ENCODE measurements at places on chromosomes 16 and 17.

DNA sequence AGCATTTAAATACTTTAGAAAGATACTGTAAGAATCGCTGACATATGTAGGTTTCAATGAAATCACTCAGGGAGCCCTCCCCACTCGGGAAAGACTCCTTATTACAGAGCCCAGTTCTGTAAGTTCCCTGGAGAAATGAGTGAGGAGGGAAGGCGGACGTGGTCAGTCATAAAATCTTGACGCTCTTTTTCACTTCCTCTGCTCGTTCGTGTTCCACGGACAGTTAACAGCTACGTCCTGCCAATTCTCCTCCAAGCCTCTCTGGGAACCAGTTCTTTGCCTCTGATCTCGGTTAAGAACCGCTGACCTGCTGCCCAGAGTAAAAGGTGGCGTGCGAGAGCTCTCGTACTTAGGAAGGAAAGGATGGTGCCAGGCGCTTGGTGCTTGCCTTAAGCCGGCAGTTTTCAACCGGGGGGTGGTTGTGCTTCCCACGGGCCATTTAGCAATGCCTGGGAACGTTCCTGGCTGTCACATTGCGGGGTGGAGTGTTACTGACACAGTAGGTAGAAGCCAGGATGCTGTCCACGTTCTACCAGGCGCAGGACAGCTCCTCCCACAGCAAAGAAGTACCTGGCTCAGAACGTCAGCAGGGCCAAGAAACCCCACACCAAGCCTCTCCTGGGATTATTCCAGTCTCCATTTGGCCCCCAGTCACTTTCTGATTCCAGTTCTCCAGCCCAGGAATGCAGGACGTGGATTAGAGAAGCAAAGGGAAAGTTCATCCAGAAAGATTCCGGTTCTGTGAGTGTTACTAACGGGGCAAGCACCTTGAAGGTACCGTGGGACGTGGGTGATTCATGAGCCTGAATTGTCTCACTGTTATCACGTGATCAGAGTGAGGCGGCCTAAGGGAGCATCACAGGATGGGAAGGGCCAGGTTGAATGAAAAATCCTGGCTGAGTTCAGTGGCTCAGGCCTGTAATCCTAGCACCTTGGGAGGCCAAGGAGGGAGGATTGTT lies 87.7 kb downstream of the MRM3 start:
- no peaks in the 10 kb centered on the region for H3K27me3 ChIP-seq
- no peak for DNase-seq
- H3K27ac ChIP-seq: no peak overlapping the region

DNA sequence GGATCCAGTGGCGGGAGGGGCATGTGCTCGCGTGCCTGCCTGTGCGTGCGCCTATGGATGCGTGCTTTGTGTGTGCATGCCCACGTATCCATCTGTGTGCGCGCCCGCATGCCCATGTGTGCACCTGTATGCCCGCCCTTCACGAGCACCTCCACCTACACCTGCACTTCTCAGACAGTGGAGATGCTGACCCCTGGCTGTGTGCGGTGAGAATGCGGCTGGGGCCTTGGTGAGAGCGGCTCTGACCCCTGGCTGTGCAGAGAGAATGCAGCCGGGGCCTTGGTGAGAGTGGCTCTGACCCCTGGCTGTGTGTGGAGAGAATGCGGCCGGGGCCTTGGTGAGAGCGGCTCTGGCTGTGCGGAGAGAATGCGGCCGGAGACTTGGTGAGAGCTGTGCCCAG lies 33.9 kb downstream of the AXIN1 start:
- H3K27ac ChIP-seq: no peak overlapping the region
- no peak overlapping the region for H3K4me3 ChIP-seq
- H3K27me3 ChIP-seq: no peaks in the 10 kb centered on the region
- no peak for DNase-seq

- no peaks in the 10 kb centered on the region for H3K4me1 ChIP-seq
- DNase-seq: no peak
- no peak overlapping the region for H3K4me3 ChIP-seq
- H3K27me3 ChIP-seq: no peaks in the 10 kb centered on the region
- no peaks in the 10 kb centered on the region for H3K36me3 ChIP-seq
- no peak overlapping the region for H3K27ac ChIP-seq
Observed at GRCh38 chr17:57242148-57242547, 14.2 kb upstream of the MSI2 start.

- H3K27ac ChIP-seq: no peak overlapping the region
- peaks cover 5% of the 10 kb centered on the region for H3K4me1 ChIP-seq
- DNase-seq: no peak
- no peak overlapping the region for H3K4me3 ChIP-seq
- H3K27me3 ChIP-seq: no peaks in the 10 kb centered on the region
Observed at GRCh38 chr16:2425008-2425518, 4.2 kb upstream of the CCNF start.

GRCh38 chr17:76383546-76384221 lies 725 bp upstream of the SPHK1 start:
- DNase-seq: no peak
- no peaks in the 10 kb centered on the region for H3K27me3 ChIP-seq
- H3K4me3 ChIP-seq: peak overlapping the region; percentile 72
- H3K4me1 ChIP-seq: peaks cover 24% of the 10 kb centered on the region
- H3K36me3 ChIP-seq: no peaks in the 10 kb centered on the region
- no peak overlapping the region for H3K27ac ChIP-seq

- no peak for DNase-seq
- H3K27me3 ChIP-seq: no peaks in the 10 kb centered on the region
- H3K27ac ChIP-seq: peak overlapping the region; percentile 63
- H3K4me1 ChIP-seq: peaks cover 13% of the 10 kb centered on the region
- peak overlapping the region; percentile 59 for H3K4me3 ChIP-seq
Observed at GRCh38 chr16:23863511-23864422, 28.0 kb downstream of the PRKCB start.

DNA sequence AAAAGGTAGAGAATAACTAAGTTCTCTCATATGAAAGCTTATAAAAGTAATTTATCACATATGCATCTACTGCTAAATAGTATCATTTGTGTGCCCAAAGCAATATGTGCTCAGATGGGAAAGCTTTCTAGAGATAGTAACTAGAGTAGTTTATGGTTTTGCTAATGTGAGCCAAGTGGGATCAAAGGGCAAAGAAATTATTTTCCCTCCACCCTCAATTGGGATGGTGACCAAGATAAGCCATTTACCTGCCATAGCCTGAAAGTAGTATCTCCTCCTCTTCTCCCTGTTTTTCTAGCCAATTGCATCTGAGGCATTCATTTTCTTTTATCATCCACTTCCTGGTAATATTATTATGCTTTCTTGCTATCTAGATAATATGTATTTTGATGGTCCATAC lies 41.9 kb upstream of the KCNJ16 start:
- H3K36me3 ChIP-seq: no peaks in the 10 kb centered on the region
- no peak overlapping the region for H3K4me3 ChIP-seq
- H3K27me3 ChIP-seq: no peaks in the 10 kb centered on the region
- no peak for DNase-seq
- no peaks in the 10 kb centered on the region for H3K4me1 ChIP-seq
- no peak overlapping the region for H3K27ac ChIP-seq

Measured in effector memory CD4-positive, alpha-beta T cell (primary cell).